ENCODE measurements at places on chromosomes 13 and 19.

- DNase-seq, result no peak
Measured at GRCh38 chr13:91212231-91212630, 135.3 kb upstream of the MIR17HG start.

DNA sequence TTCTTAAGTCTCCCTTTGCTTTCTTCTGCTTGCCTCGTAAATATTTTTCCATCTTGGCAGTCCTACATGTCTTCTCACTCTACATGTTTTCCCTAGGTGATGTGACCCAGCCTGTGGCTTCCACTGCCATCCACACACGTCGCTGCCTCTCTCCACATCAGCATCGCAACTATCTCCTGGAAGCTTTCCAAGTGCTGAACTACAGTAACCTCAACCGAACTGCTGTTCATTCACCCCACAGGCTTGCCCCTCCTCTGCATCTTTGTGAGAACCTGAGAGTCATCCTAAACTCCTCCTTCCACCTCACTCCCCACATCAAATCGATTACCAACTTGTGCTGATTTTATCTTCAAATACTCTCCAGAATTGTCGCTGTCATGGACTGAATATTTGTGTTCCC, 41.2 kb upstream of the USPL1 start:
- DNase-seq, result peak; percentile 50

GRCh38 chr13:105572401-105572800, 963.1 kb downstream of the EFNB2 start:
- DNase-seq, result no peak

- no peak for DNase-seq
Measured at GRCh38 chr13:35208587-35208986, 266.5 kb downstream of the NBEA start.

DNA sequence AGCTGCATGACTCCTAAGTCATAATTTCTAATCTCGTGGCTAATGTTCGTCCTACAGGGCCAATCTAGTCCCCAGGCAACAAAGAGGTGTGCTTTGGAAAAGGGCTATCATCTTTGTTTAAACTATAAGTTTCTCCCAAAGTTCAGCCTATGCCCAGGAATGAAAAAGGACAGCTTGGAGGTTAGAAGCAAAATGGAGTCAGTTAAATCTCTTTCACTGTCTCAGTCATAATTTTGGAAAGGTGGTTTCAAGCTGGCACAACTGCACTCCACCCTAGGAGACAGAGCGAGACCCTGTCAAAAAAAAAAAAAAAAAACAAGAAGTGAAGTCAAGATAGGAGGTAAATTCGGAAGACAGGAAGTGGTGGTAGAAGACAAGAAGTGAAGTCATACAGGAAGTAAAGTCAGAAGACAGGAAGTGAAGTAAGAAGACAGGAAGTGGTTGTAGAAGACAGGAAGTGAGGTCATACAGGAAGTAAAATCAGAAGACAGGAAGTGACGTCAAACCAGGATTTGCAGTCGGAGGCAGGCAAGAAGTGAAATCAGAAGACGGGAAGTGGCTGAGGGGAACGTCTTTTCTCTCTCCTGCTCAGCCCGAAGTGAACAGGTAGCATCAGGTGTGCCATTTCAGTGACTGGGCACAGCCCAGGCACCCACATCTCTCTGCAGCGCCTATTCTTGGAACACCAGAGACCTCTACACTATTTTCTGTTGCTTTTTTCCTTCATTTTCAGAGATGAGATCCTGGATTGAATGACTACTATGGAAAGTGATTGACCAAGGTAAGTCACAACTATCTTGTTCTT, 32.2 kb downstream of the GP6 start:
- DNase-seq, result peak; percentile 22

- no peak for DNase-seq
Measured at GRCh38 chr13:50699874-50700663, 143.4 kb downstream of the DLEU7 start.

- no peak for DNase-seq
Measured at GRCh38 chr19:54002495-54003315, 11.3 kb downstream of the CACNG6 start.

DNA sequence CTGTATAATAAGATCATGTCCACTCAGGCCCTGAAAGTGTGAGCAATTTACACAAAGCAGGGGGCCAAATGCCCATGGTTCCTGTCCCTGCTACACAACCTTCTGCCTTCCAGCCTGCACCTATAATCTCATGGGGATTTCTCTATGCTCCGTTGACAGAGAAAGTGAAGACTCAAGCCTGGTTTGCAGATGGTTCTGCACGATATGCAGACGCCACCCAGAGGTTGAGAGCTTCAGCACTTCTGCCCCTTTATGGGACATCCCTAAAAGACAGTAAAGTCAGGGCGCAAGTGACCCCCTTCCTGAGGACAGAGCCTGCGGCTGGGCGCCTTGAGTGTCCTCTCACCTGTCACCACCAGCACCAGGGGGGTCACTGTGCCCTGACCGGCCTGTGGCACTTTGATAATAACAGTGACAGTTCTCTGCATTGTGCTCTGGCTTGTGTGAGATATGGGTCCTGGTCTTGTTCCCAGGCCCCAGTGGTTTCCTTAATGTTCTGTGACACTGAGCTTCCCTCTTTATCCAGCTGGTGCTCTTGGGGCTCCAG, 15.1 kb downstream of the LILRA5 start:
- no peak for DNase-seq

GRCh38 chr19:16654140-16654539, 5.8 kb downstream of the SMIM7 start:
- DNase-seq, result no peak

DNA sequence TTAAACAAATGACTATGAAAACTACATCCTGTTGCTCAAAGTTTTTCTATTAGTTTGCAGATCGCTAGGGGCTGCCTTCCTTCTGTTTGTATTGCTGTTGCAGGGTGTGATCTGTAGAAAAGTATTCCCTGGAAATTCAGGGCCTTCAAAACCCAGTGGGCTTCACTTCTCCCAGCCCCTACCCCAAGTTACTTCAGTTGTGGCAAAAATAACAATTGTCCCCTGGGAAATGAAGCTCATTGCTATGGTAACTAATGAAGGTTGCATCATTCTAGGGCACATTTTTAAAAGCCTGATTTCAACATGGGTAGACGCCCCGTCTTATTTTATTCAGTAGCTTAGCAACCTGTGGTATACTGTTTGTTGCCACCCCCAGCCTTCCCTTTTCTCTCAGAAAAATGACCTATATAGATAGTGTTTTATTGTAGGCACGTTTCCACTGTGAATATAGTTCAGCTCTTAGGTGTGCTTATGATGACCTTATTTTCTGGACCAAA, 60.9 kb downstream of the WDFY2 start:
- DNase-seq, result peak; percentile 10

DNA sequence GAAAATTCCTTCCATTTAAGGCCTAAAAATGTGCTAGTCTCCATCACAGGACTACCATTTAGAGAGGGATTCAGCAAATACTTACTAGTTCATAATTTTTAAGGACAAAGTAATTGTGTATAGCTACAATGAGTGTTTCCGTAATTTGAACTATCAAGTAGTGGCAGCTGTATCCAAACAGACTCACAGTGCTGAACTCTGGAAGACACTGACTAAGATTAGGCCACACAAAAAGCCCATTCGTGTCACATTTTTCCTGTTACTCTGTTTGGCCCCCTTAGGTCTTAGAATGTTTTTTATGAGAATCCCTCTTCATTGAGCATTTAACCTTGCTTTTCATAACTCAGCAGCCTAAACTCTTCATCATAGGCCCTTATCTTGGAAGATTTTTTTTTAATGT, 731.2 kb upstream of the PCDH9 start:
- no peak for DNase-seq

GRCh38 chr13:27379694-27380641, 44.5 kb upstream of the GTF3A start:
- peak; percentile 58 for DNase-seq

GRCh38 chr13:111158136-111158805, 43.2 kb downstream of the ARHGEF7 start:
- no peak for DNase-seq

DNA sequence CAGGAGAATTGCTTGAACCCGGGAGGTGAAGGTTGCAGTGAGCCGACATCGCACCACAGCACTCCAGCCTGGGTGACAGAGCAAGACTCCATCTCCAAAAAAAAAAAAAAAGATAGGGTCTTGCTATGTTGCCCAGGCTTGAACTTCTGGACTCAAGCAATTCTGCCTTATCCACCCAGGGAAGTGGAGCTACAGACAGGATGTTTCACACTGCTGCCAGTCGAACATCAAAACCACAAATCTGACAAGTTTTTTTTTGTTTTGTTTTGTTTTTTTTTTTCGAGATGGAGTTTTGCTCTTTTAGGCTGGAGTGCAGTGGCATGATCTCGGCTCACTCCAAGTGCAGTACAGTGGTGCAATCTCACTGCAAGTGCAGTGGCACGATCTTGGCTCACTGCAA, 10.8 kb downstream of the XPO4 start:
- no peak for DNase-seq

DNA sequence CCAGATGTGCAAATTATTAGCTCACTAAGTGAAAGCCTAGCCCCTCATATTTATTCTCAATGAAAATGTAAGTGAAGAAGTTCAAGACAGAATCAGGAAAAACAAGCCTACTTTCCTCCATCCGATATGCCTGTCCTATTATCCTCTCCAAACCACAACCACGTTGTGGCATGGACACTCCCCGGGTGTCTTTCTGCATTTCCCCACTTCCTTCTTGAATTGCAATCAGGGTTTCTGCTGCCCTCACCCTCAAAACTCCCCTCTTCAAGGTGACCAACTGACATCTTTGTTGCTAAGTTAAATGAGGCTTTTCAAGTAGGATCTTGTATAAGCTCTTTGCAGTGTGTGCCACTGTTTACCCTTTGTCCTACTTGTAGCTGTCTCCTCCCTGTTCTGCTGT, 11.8 kb downstream of the SLC25A30 start:
- DNase-seq, result no peak

GRCh38 chr13:113979791-113980471, 6.1 kb upstream of the C13orf46 start:
- no peak for DNase-seq

DNA sequence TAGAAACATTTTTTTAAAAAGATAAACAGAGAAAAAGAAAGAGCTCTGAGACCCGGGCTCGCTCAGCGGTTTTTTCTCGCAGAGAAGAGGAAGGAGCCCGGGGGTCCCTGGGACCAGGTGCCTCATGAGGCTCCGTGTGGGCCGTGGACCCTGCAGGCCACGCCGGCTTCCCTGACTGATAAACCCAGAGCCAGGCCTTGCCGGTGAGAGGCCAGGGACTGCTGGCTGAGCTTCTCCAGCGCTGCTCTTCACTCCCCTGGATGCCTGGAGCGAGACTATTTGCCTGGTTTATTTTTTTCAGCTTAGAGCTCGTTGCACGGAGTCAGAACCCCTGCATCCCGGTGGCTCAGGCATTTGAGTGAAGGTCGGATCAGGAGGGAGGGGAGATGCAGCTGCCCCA, 53.4 kb upstream of the F7 start:
- DNase-seq, result no peak

DNA sequence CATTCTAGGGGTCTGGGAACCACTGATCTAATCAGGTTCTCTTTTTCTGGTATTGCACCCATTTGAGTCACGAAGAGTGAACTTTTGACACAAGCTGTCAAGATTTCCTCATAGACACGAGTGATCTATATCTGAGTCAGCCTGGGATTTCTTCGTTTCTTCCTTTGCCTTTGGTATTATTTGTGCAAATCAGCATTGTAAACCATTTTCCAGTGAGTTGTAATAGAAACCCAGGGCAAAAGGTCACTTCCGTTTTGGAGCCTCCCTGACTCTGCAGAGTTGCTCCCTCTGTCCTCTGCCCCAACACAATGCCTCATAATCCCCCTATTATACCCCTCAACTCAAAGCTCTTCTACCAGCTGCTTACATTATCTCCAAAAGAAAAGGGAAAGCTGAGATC, 615.1 kb downstream of the EFNB2 start:
- DNase-seq, result no peak

GRCh38 chr19:18051887-18052286, 34.8 kb downstream of the IL12RB1 start:
- no peak for DNase-seq

DNA sequence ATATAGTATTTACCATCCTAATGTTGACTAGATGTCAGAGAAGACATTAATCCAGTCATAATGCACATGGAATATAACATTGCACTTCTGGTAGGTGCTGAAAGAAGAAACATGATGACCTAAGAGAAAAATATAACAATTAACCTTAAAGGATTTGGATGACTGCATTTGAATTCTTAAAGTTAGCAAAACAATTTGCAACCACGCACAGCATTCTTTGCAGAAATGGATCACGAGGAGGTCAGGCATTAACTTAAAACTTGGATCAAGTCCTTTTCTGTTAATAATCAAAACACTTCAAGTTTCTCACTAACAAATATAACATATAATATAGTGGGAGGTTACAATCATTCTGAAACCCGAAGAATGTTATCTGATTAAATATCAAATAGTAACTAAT, 525.0 kb upstream of the SLITRK6 start:
- no peak for DNase-seq

GRCh38 chr13:49633710-49634109, 5.4 kb downstream of the ARL11 start:
- DNase-seq, result no peak

DNA sequence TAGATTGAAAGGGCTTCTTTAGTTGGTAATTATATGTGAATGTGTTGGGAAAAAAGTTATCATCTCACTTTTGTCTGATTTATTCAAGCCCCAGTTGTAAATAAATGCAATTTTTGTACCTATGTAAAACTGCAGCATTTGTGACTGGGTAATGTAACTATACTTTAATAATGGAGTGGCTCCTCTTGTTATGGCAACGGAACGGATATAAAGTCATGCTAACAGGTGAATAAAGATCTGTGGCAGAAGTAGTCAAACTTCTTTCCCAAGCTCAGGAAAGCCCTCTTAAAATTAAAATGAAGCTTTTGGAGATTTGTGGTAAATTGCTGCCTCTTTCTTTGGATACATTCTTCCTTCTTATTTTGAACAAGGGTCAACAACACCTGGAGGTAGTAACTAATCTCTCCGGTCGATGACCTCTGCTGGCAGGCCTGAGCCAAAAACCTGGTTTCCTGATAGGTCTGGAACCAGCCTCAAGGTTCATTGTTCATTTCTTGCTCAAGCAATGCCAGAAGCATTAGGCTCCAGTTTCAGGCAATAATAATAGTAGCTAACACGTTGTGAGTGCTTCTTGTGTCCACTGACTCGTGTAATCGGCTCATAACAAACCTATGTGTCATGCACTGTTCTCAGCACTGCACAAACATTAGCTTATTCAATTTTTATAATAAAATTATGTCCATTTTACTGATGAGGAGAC, 313.4 kb upstream of the DACH1 start:
- no peak for DNase-seq

- no peak for DNase-seq
Measured at GRCh38 chr19:5143471-5144411, 174.8 kb downstream of the KDM4B start.

DNA sequence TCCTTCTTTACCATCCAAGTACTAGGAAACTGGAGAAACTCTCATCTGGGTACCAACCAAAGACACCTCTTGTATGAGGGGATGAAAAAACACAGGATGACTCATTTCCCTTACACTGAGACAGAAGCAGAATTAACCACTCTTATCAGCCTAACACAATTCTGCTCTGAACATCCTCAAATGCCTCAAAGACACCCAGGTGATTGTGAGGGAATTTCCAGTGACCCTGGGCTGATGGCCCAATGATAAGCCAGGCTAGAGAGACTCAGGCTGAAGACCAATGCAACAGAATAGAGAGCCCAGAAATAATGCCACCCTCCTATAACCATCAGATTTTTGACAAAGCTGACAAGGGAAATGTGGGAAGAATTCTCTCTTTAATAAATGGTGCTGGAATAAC, 7.0 kb downstream of the ZNF737 start:
- DNase-seq, result no peak

All from activated CD4-positive, alpha-beta T cell treated with anti-CD3 and anti-CD28 coated beads, Interleukin-2, amount 50 U/mL, for 1 hour (primary cell).